ENCODE measurements at places on chromosomes 3 and 15. TPM values are rescaled to one million over a fixed set of nuclear protein-coding genes. Genes with fewer than 3 reads are reported as not detected.

The UBA3 gene
- 57.1 TPM for total RNA-seq

The RBP2 gene
- not detected for total RNA-seq

GRCh38 chr15:39880718-39881387 is 39.2 kb downstream of the GPR176 start:
- H3K4me1 ChIP-seq: peaks cover 11% of the 10 kb centered on the region
- no peak overlapping the region for H3K4me3 ChIP-seq
- DNase-seq: no peak
- H3K27me3 ChIP-seq: no peaks in the 10 kb centered on the region
- no peak overlapping the region for H3K27ac ChIP-seq

- no peak overlapping the region for H3K4me3 ChIP-seq
- H3K27me3 ChIP-seq: no peaks in the 10 kb centered on the region
- H3K36me3 ChIP-seq: no peaks in the 10 kb centered on the region
- peaks cover 8% of the 10 kb centered on the region for H3K4me1 ChIP-seq
- DNase-seq: no peak
Measured at GRCh38 chr15:73944161-73945129, 18.2 kb downstream of the LOXL1 start.

Measured in endodermal cell (in vitro differentiated cells).